Skin of body (tissue), 3 donors: ENCODE measurements at places on chromosomes 7 and 10. TPM values are rescaled to one million over a fixed set of nuclear protein-coding genes. Genes with fewer than 3 reads are reported as not detected.

GRCh38 chr10:104090611-104091010, 4.9 kb upstream of the COL17A1 start:
- DNase-seq, result no peak

DNA sequence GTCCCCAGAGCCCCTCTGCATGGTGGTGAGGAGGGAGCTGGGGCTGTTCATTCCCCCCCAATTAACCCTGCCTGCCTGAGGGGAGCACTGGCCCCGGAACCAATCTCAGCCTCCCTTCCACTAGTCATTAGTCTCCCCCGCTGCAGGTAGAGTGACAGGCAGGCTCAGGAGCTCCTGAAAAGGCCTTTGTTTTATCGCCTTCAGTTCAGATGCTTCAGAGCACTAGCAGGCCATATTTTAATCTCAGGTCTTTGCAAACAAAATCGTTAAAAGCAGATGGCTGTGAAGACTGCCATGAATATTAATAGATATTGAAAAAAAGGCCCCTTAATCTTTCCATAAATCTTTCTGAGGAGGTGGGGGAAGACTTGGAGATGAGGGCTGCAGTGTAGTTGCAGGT, 250.7 kb downstream of the RPS24 start:
- no peak for DNase-seq

- DNase-seq, result no peak
These were observed 11.4 kb downstream of the IRF5 start for GRCh38 chr7:128948976-128949760.

DNA sequence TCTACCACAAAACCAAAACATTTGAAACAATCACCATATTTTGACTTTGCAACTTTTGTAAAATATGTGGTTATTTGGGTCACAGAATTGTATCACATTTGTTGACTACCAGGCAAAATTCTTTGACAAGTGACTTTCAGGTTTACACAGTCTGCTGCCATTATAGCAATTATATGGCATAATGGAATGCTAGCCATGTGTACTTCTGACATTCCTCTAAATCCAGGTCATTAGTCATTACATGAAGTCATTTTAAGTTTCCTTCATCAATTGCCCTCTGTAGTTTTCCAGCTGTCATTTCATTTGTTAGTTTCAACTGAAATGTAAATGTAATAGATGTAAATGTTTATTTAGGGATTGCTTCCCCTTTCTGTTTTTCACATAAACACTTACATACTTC, 137.5 kb downstream of the IMMP2L start:
- DNase-seq, result no peak

DNA sequence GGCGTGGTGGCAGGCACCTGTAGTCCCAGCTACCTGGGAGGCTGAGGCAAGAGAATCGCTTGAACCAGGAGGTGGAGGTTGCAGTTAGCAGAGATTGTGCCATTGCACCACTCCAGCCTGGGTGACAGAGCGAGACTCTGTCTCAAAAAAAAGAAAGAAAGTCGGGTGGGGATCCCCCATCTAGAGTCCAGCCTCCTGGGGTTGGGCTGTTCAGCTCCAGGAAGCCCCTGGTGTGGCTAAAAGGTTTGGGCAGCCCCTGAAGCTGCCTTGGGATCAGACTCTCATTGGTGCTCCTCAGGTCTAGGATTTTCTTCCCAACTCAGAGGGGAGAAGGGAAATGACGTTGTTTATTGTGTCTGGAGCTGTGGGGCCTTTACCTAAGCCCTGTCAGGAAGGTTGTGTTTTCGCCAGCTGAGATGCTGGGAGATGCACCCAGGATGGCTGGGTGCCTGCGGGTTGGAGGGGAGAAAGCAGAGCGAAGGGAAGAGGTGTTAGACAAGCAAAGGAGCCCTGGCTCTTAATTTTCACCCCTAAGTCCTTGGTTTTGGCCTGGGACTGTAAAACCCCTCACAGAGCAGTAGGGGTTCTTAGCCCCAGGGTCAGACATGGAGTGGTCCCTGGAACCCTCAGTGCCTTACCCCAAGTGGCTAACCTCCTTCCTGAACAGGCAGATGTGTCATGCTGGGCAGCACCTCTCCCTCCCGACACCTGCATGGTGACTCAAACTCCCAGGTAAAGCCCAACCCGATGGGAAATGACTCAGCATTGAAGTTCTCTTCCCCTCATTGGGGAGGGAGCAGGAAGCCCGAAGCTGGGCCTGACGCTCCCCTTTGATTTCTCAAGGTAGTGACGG, 21.1 kb downstream of the PLAU start:
- DNase-seq, result no peak

DNA sequence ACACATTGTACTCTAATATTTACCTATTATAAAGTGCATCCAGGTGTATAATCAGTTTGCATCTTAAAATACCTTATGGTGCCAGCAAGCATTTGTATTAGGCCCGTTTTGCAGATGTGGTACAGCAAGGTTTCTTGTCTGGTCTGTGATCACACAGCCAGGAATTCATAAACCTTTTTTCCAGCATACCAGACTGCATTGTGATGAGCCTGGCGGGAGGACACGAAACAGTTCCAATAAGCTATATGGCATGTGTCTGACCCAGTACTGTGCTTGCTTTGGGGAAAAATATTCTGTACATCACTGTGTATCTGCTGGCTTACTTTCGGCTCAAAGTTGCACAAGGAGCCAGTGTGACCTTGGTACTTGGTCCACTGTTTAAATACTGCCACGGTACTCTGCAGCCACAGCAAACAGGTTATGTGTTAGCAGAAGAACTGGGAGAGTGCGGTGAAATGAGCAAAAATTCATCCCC, 36.3 kb downstream of the CHN2 start:
- no peak for DNase-seq

GRCh38 chr7:41385996-41386395, 316.9 kb downstream of the INHBA start:
- no peak for DNase-seq

- no peak for DNase-seq
These were observed 55.4 kb upstream of the CDC14C start for GRCh38 chr7:48868916-48869315.

GRCh38 chr7:2148189-2148588, 84.6 kb downstream of the MAD1L1 start:
- no peak for DNase-seq

GRCh38 chr10:3391657-3392056, 219.1 kb upstream of the PITRM1 start:
- DNase-seq, result no peak

- DNase-seq, result no peak
These were observed 85.9 kb upstream of the TBX20 start for GRCh38 chr7:35339811-35340210.

- DNase-seq, result no peak
These were observed 76.9 kb downstream of the COBL start for GRCh38 chr7:51239691-51240090.

- DNase-seq, result peak; percentile 5
These were observed 144.5 kb downstream of the PPP1R3A start for GRCh38 chr7:113774182-113774807.

DNA sequence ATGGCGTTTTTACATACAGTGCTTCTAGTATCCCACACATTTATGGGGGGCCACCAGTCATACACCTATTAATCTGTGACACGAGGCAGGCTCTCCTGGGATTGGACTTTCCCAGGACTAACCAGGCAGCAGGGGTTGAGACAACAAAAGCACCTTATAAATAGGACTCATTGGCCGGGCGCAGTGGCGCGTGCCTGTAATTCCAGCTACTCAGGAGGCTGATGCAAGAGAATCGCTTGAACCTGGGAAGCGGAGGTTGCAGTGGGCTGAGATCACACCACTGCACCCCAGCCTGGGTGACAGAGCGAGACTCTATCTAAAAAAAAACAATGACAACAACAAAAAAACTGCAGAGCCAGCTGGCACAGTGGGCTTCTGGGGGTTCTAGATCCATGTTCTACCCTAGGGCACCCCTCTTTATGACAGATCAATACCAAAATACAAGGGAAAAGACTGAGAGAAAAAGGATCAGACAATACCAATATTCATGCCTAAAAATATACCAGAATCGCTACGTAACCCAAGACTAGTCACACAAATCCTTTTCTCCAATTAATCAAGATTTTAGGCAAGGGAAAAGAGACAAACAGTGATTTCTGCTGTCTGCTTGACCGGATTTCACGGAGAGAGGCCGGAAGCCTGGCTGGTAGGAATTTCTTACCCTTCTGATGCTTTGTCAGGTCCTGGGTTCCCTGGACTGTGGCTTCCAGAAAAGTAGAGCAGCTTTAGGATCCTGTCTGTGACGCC, 98.4 kb upstream of the CCNY start:
- DNase-seq, result no peak

DNA sequence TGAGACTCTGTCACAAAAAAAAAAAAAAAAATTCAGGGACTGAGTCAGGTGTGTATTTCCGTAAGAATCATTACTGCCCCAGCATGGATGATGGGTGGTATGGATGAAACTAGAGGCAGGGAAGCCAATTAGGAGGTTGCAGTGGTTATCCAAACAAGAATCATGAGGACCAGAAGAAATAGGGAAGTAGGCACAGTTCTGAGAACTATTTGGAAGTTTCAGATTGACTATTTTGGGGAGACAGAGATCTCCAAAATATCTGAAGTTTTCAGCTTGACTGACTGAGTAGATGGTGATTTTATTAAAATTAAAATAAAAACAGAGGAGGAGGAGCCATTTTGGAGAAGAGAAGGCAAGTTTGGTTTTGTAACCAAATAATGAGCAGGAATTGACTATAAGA, 119.4 kb upstream of the NRBF2 start:
- no peak for DNase-seq

- DNase-seq, result peak; percentile 63
These were observed 106.2 kb downstream of the TFEC start for GRCh38 chr7:115924411-115924810.

- no peak for DNase-seq
These were observed 233.8 kb upstream of the LYZL1 start for GRCh38 chr10:29055101-29055500.

GRCh38 chr7:108777966-108778365, 208.3 kb downstream of the DNAJB9 start:
- DNase-seq, result no peak

GRCh38 chr10:74973741-74974392, 137.6 kb upstream of the SAMD8 start:
- DNase-seq, result peak; percentile 29

GRCh38 chr7:21887353-21887752, 58.3 kb downstream of the CDCA7L start:
- DNase-seq, result no peak

DNA sequence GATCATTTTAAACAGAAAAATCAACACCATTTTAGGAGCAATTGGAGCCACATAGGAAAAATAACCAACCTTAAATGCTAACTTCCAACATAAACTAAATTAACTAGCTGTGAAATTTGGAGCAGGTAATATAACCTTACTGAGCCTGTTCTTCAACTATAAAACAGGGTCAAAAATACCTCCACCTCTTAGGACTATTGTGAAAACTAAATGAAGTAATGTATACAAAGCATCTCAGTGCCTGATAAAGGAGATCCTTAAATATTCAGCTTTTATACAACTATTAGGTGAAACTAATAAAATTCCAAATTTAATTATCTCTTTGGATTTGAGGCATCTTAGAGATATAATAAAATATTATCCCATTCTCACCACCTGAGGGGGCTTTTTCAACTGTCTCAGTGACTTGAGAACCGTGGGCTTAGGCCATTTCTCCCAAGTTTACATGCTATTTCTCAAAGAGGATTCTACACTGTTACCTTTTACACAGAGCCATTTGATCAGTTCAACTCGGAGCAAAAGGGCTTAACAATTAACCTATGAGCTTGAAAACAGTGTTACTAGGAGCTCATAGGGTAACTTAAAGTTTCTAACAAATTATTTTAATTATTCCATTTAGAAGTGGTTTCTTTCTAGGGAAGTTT, 165.0 kb upstream of the ASAH2 start:
- peak; percentile 8 for DNase-seq

- DNase-seq, result no peak
These were observed 33.6 kb upstream of the GUSB start for GRCh38 chr7:66015440-66016130.

Gene OR2A5
- not detected for total RNA-seq

Gene MSS51
- total RNA-seq, result 9.1 TPM

Gene UTF1
- not detected for total RNA-seq

Gene GPR37
- total RNA-seq, result 4.3 TPM

Gene MRPS33
- 27.4 TPM for total RNA-seq

Gene BUB3
- 117 TPM for total RNA-seq

Gene ZNF804B
- total RNA-seq, result not detected

Gene FANK1
- total RNA-seq, result 3.1 TPM

Gene ARHGAP19
- 16.0 TPM for total RNA-seq

Gene OR13A1
- total RNA-seq, result 0.10 TPM

Gene CYP3A7
- total RNA-seq, result 0.39 TPM
